CD8-positive, alpha-beta T cell (primary cell): ENCODE measurements at places on chromosomes 13 and 19.

DNA sequence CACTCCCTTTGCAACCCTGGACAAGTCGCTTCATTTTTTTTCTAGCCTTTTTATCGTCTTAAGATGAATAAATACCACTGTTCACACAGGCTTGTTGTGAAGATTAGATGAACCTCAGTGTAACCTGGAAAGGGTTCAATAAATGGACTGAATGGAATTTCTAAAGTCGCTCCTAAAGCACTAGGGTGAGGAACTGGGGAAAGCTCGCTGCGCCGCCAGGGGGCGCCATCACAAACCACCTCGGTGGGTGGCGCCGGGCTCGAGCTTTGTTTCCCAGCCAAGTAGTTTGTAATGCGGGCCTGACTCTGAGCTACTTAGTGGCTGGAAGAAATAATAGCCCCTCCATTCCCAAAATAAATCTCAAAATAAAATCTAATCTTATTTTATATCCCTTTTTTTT is 2.2 kb upstream of the CEACAM6 start:
- DNase-seq, result peak; percentile 86

- no peak for DNase-seq
Measured at GRCh38 chr13:60417734-60418133, 20.7 kb downstream of the TDRD3 start.

- no peak for DNase-seq
Measured at GRCh38 chr19:6579450-6580178, 11.3 kb downstream of the CD70 start.

GRCh38 chr13:30829833-30830637 is 76.0 kb upstream of the MEDAG start:
- DNase-seq, result no peak

DNA sequence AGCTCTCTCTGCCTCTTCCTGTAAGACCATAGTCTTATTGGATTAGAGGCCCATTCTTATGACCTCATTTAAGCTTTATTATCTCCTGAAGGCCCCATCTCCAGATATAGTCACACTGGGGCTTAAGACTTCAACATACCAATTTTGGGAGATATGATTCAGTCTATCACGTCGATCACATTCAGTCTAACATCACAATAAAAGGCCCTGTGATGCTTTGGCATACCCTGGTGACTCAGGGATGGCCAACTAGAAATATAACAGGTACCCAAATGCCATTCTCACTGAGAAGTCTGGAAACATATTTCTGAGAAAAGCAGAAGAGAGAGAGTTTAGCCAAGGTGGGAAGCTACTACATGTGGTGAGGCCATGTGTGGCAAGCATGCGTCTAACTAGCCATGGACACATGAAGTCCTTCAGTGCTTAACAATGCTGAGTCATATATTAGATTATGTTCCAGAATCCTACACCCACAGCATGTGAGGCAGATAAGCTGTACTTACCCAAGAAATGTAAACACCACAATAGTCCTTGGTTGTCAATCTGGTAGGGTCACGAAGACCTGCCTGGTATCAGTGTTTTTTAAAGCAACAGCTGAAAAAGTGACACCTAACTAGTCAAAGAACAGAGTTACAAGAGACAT is 485.1 kb downstream of the FOXO1 start:
- no peak for DNase-seq

GRCh38 chr19:12788042-12788681 is 3.1 kb upstream of the JUNB start:
- DNase-seq, result no peak

DNA sequence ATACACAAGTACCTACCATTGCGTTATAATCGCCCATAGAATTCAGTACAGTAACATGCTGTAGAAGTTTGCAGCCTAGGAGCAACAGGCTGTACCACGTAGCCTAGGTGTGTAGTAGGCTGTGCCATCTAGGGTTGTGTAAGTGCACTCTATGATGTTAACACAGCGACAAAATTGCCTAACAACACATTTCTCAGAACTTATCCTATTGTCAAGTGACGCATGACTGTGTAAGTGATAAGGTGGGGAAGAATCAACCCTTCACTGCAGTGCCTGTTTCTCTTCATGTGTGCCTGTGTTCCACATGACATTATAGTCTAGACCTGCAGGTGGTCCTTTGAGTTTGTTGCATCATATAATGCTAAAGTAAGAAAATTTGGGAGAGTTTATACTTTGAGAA is 94.0 kb downstream of the PCDH9 start:
- DNase-seq, result no peak

GRCh38 chr13:49657241-49657641 is 28.9 kb downstream of the ARL11 start:
- no peak for DNase-seq

DNA sequence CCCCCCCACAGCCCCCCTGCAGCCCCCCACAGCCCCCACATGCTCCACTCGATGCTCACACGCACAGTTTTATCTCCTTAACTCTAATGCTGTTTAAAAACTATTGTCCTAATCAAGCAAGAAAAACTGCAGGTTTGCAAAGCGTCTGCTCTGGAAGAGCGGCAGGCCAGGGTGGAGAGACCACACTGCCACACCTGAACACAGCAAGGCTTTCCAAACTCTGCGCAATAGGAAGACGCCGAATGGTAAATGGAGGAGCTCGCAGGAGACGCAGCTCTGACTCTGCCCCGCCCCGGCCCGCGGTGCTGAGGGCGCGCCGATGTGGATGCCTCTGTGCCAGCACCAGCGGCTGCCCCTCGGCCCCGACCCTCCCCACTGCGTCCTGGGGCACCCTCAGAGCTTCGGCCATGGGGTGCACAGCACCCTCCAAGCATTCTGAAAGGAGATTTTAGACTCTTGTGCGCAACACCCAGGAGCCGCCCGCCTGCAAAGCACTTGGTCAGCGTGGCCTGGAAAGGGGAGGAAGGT is 32.4 kb downstream of the RASA3 start:
- DNase-seq, result peak; percentile 5

- no peak for DNase-seq
Measured at GRCh38 chr13:70788074-70788473, 679.8 kb upstream of the KLHL1 start.

GRCh38 chr13:27113436-27113835 is 58.2 kb downstream of the USP12 start:
- DNase-seq, result no peak

- no peak for DNase-seq
Measured at GRCh38 chr19:21604951-21605476, 99.6 kb downstream of the ZNF429 start.

DNA sequence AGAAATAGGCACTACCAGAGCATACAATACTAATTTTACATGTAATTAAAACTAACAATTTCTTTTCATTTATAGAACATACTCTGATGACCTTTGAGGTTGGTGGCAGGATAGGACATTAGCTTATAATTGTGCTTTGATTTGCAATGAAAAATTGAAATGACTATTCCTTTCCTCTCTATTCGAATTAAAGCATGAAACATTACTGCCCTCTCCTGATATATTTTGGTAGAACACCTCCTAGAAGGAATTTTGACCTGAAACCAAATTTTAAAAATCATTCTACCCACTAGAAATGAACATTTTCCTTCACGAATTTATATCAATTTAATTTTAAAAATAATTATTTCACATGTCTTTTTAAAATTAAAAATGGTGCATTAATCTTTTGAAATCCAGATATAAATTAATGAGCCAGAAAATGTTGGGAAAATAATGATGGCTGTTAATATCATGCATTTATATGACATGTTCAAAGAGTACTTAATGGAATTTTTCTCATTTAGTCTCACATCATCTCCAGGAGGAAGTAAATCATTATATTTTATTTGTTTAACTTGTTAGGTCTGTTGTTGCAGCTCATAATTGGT is 556.3 kb upstream of the ARGLU1 start:
- no peak for DNase-seq

GRCh38 chr19:48770734-48771472 is 15.6 kb downstream of the FGF21 start:
- DNase-seq, result no peak

GRCh38 chr13:85076343-85076742 is 722.9 kb downstream of the SLITRK6 start:
- DNase-seq, result no peak

DNA sequence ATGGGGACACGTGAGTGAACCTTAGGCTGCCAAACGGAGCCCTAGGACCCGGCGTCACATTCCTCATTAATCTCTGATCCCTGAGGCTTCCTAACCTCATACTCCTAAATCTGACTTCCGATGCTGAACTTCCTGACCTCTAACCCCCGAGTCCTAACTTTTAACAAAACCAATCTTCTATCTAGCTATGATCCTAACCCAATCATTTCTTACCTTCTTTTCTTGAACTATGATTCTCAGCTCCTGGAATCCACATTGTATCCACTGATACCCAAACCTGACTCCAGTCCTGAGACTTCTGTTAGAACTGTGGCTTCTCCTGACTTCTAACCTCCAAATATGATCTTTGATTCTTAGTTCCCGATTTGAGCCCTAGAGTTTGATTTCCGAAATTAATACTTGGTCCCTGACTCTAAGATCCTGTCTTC is 447 bp downstream of the NFKBIB start:
- DNase-seq, result no peak

GRCh38 chr13:27765650-27766049 is 26.6 kb upstream of the GSX1 start:
- DNase-seq, result no peak

- DNase-seq, result no peak
Measured at GRCh38 chr13:42883771-42884467, 102.5 kb downstream of the FAM216B start.

DNA sequence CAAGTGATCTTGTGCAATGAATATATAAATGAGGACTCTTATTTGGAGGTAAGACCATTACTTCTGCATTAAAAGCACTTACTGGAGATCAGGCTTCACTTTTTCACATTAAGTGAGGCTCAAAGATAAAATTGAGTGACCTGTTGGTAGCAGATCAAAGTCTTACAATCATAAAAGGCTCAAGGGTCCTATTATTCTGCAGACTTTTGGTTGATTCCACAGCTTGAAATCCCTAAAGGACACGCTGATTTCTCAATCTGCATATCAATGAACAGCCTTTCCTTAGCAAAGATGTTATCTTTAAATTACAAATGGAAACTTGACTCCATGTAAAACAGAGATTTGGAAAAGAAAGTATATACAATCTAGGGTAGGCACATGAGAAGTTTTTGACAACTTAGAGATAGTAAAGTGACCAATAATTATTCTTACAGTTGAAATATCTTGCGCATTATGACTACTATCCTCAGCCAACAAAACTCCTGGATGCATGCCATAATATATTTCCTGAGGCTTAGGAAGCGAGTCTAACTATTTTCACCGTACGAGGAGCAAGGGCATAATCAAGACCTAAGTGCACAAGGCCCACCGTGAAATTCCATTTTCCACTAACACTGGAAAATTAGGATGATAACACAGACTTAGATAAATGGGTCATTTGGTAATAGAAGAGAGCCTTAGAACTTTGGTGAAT is 640.7 kb downstream of the LIG4 start:
- DNase-seq, result no peak

DNA sequence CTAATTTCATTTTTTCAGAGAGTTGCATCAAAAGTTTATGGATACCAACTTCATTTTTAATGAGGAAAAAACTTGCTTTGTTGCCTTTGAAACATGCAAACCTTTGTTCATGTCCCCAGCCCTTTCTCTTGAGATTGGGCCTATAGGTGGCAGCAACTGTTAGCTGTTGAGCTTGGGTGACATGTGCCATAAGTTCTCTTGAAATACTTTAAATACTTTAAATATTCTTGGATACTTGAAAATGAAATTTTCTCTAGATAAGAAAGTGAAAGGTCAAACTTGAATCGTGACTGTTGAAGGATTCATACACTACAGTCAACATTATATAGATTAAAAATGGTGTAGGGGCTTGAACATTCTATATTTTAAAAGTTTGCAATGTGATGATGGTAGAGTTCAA is 294.9 kb downstream of the NDFIP2 start:
- no peak for DNase-seq

GRCh38 chr13:108120302-108120701 is 95.0 kb downstream of the LIG4 start:
- no peak for DNase-seq

DNA sequence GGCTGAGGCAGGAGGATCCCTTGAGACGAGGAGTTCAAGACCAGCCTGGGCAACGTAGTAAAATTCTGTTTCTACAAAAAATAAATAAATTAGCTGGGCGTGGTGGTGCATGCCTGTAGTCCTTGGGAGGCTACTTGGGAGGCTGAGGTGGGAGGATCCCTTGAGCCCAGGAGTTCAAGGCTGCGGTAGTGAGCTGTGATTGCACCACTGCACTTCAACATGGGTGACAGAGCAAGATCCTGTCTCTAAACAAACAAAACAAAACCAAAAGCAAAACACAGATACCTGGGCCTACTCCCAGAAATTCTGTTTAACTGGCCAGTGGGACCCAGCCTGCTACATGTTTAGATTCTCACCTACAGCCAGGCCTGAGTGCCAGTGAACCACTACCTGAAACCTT is 74.6 kb upstream of the MEDAG start:
- DNase-seq, result no peak
